ENCODE measurements at places on chromosomes 3 and 15.

- DNase-seq = no peak
Measured at GRCh38 chr3:76723366-76723765, 316.5 kb upstream of the ROBO2 start.

DNA sequence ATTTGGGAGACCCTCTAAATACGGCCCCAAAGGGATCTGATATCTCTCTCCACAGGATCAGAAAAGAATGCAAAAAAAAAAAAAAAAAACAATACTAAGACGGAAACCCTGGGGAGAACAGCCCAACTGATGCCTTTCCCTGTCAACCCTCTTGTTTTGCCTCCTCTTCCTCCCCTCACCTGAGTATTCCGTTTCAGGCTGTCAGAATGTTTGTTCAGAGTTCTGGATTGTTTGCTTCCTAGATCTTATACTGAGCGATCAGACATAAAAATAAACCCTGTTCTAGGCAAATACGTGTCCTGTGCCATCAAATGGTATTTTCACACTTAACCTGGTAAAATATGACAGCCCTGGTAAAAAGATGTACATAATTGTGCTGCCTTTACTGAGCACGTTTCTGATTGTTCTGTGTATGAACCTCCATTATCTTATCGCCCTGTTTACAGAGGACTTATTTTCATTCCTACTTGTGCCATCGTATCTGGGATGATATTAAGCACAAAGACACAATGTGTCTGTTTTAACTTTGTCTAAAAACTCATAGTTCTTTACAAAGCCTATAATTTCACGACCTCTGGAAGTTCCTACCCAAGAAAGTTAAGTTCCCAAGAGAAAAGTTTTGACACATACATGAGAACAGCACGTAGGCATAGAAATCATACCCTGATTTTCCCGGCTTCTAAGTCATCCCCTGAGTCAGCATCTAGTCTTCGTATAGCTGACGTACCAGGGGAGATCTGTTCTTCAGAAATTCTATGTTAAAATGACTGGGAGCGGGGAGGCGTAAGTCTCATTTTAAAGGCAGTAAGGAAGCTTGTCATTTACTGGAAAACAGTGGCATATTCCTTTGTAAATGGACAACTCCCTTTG lies 856 bp downstream of the ZBTB38 start:
- DNase-seq = no peak

GRCh38 chr3:189978753-189979152 lies 141.9 kb downstream of the P3H2 start:
- no peak for DNase-seq

GRCh38 chr15:95653361-95653805 lies 677.1 kb upstream of the NR2F2 start:
- DNase-seq = no peak

GRCh38 chr3:10224794-10225665 lies 23.2 kb upstream of the TATDN2 start:
- peak; percentile 56 for DNase-seq

GRCh38 chr3:146542179-146542578 lies 2.2 kb downstream of the PLSCR1 start:
- DNase-seq = no peak

- no peak for DNase-seq
Measured at GRCh38 chr3:24831221-24831620, 336.6 kb upstream of the THRB start.

- DNase-seq = no peak
Measured at GRCh38 chr3:9497821-9498565, 55.6 kb downstream of the LHFPL4 start.

GRCh38 chr15:38266247-38266986 lies 13.8 kb downstream of the SPRED1 start:
- no peak for DNase-seq
